ENCODE measurements at places on chromosomes 2 and 18.

DNA sequence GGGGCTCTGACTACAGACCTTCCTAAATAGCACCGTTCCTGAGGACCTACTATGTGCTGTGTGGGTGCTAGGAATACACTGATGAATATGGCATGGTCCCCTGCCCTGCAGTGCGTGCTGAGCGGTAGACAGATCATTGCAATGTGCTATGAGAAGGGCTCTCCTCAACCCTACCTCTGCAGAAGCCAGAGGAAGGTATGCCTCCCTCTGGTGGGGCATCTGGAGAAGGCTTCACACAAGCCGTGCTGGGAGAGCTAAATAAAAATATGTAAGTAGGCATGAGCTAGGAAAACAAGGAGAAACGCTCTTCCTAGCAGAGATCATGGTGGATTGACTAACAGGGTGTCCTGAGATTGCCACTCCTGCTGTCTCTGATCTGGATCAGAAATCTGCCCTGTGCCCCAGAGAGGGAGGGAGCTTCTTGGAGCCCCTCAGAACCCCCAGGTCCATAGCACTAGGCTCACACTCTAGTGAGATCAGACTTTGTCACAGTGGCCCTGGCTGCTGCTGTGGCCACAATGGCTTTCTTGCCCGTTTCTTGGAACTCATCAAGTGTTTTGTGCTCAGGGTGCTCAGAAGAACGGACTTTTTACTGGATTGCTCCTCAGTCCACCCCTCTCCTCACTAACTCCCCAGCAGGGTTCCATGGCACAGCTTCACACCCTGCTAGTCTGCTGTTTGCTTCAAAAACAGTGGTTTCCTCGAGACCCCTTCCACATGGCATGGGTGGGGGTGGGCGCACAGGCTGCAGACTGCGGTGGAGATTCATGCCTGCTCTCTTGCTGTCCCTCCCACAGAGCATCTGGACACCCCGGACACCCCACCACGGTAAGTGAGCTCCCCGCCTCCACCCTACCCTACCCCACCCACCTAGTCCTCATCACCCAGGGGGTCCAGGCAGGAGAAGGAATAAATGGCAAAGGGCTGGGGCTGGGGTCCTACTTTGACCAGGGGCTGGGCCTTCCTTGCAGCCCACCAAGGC lies 14.2 kb downstream of the SIGLEC15 start:
- DNase-seq = no peak
- no peaks in the 10 kb centered on the region for H3K36me3 ChIP-seq
- H3K27ac ChIP-seq = no peak overlapping the region
- H3K4me3 ChIP-seq = no peak overlapping the region
- peaks cover 15% of the 10 kb centered on the region for H3K4me1 ChIP-seq
- H3K27me3 ChIP-seq = peaks cover 15% of the 10 kb centered on the region

- H3K4me3 ChIP-seq = no peak overlapping the region
- no peak overlapping the region for H3K27ac ChIP-seq
- H3K36me3 ChIP-seq = peaks cover 63% of the 10 kb centered on the region
- H3K27me3 ChIP-seq = no peaks in the 10 kb centered on the region
Observed at GRCh38 chr2:181526014-181526413, 68.8 kb downstream of the ITGA4 start.

DNA sequence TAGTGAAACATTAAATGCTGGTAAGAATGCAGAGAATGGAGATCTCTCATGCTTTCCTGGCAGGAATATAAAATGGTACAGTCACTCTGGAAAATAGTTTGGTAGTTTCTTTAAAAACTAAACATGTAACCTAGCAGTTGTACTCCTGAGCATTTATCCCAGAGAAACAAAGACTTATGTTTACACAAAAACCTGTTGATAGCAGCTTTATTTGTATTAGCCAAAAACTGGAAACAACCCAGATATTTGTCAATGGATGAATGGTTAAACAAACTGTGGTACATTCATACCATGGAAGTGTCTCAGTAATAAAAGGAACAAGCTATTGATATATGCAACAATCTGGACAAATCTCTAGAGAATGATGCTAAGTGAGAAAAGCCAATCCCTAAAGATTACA lies 81.7 kb upstream of the CTAGE1 start:
- no peaks in the 10 kb centered on the region for H3K27me3 ChIP-seq
- H3K27ac ChIP-seq = no peak overlapping the region
- no peak overlapping the region for H3K4me3 ChIP-seq
- no peak for DNase-seq
- H3K4me1 ChIP-seq = no peaks in the 10 kb centered on the region
- H3K36me3 ChIP-seq = no peaks in the 10 kb centered on the region

- H3K36me3 ChIP-seq = no peaks in the 10 kb centered on the region
- DNase-seq = no peak
- H3K4me3 ChIP-seq = no peak overlapping the region
- no peaks in the 10 kb centered on the region for H3K27me3 ChIP-seq
- H3K4me1 ChIP-seq = no peaks in the 10 kb centered on the region
- no peak overlapping the region for H3K27ac ChIP-seq
Observed at GRCh38 chr18:12027046-12027445, 45.7 kb downstream of the IMPA2 start.

DNA sequence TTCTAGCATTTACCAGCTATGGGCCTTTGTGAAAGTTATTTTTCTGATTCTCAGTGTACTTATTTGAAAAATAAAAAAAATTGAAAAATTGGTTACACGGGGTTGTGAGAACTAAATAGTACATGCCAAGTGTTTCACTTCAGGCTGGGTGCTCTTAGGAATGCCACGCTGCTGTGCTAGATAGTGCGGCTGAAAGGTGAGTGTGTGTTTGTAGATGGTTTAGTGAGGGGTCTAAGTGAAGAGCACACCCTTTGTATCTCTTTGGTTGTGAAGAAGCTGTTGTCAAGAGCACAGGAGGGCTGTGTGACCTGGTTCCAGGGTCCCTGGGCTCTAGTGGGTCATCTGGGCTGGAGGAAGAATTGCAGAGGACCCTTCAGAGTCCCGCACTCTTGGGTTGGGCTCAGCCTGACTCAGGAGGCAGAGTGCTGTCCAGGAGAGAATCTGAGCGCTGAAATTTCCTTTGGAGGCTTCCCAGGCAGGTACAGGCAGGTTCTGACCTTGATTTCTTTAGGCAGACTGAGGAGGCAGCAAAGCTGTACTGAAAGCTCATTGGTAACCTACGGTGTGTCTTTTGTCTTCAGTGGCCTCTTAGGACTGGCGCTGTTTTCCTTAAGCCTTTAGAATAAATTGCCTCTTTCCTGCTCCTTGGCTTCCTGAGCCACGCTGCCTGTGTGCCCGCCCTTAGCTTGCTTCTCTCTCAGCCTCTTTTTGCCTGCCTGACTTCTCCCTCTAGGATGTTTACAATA lies 44.4 kb downstream of the MAP4K4 start:
- peaks cover 3% of the 10 kb centered on the region for H3K36me3 ChIP-seq
- DNase-seq = no peak
- peak overlapping the region; percentile 22 for H3K4me3 ChIP-seq
- H3K27ac ChIP-seq = peak overlapping the region; percentile 28
- peaks cover 64% of the 10 kb centered on the region for H3K4me1 ChIP-seq
- no peaks in the 10 kb centered on the region for H3K27me3 ChIP-seq

GRCh38 chr2:69469375-69469774 lies 32.1 kb upstream of the NFU1 start:
- H3K4me1 ChIP-seq = no peaks in the 10 kb centered on the region
- no peak overlapping the region for H3K4me3 ChIP-seq
- peaks cover 62% of the 10 kb centered on the region for H3K36me3 ChIP-seq

GRCh38 chr2:54648256-54648655 lies 75.2 kb upstream of the EML6 start:
- H3K27ac ChIP-seq = no peak overlapping the region
- H3K27me3 ChIP-seq = no peaks in the 10 kb centered on the region
- DNase-seq = no peak
- no peaks in the 10 kb centered on the region for H3K4me1 ChIP-seq
- H3K36me3 ChIP-seq = peaks cover 100% of the 10 kb centered on the region
- H3K4me3 ChIP-seq = no peak overlapping the region

GRCh38 chr2:68135448-68136320 lies 22.0 kb upstream of the PNO1 start:
- H3K4me3 ChIP-seq = no peak overlapping the region
- H3K27me3 ChIP-seq = no peaks in the 10 kb centered on the region
- DNase-seq = no peak
- H3K36me3 ChIP-seq = peaks cover 29% of the 10 kb centered on the region
- no peaks in the 10 kb centered on the region for H3K4me1 ChIP-seq
- H3K27ac ChIP-seq = no peak overlapping the region

GRCh38 chr2:231393149-231394131 lies 2.1 kb upstream of the B3GNT7 start:
- no peak overlapping the region for H3K27ac ChIP-seq
- DNase-seq = peak; percentile 47
- H3K36me3 ChIP-seq = no peaks in the 10 kb centered on the region
- H3K27me3 ChIP-seq = no peaks in the 10 kb centered on the region
- no peaks in the 10 kb centered on the region for H3K4me1 ChIP-seq

- no peaks in the 10 kb centered on the region for H3K4me1 ChIP-seq
- H3K27me3 ChIP-seq = no peaks in the 10 kb centered on the region
- no peak for DNase-seq
- H3K4me3 ChIP-seq = no peak overlapping the region
- no peak overlapping the region for H3K27ac ChIP-seq
- no peaks in the 10 kb centered on the region for H3K36me3 ChIP-seq
Observed at GRCh38 chr2:95287336-95287735, 9.8 kb upstream of the KCNIP3 start.

DNA sequence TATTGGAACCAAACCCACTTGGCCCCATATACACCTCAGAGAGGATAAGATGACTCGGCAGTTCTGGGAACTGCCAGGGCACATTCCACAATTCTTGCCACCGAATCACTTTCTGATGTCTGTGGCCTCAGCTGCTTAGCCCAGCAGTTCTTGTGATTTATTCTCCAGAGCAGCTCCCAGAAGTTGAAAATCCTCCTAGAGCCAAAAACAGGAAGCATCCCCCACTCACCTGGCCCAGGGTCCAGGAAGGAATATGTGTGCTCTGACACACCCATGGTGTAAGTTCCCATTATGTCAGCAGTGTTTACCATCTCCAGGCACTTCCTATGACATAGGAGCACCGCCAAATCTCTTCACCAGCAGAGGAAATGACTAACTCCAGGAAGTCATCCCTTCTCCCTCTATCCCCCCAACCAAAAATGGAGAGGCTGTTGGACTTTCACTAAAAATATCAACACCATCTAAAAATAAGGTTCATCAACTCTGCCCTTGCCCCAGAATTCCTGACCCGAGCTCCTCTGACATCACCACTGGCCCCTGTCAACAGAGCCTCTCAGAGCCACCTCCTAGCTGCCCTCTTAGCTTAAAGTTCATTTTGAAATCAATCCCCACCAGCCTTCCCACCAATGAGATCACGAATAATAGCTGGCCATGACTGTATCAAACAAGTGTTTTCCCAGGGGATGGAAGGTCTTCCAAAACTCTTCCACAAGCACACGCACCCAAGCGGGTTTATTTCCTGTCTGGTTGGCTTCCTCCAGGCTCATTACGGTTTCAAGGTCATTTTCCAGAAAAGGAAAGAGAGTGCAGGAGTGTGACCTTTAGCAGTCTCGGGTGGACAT lies 223.1 kb upstream of the PARD3B start:
- H3K27ac ChIP-seq = no peak overlapping the region
- H3K4me3 ChIP-seq = no peak overlapping the region
- no peaks in the 10 kb centered on the region for H3K36me3 ChIP-seq
- no peaks in the 10 kb centered on the region for H3K4me1 ChIP-seq
- peaks cover 5% of the 10 kb centered on the region for H3K27me3 ChIP-seq

DNA sequence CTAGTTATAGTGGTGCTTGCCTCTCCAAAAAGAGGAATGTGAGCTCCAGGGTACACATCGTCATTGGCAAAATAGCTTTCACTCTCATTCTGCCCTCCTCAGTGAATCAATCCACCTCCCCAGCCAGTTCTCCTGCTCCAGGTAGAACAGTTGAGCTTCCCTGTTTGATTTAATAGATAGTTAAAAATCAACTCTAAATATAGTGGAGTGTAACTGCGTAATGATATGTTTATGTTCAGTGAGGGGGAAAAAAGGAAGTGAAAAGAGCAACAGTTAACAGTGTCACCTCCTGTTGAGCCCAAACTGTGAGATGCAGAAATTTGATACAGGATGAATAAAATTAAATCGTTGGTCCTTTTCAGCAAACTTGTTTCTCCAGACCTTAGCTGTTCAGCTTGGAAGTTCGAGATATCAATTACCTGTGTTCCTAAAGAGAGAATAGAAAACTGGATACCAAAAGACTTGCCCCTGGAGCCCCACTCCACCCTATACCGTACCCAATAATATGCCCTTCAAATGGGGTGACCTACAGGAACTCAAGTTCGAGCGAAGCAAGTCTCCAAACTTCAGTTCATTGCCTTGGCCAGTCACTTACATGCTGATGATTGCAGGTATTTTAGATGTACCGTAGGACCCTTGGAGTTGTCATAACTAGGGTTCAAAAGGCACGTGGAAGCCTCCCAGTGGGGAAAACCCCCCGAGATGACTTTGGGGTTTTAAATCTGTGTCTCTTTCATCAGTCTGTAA lies 708.4 kb downstream of the RNF144A start:
- DNase-seq = no peak
- no peaks in the 10 kb centered on the region for H3K36me3 ChIP-seq
- peaks cover 3% of the 10 kb centered on the region for H3K27me3 ChIP-seq

- no peak overlapping the region for H3K27ac ChIP-seq
- H3K4me1 ChIP-seq = no peaks in the 10 kb centered on the region
- no peak for DNase-seq
- no peaks in the 10 kb centered on the region for H3K27me3 ChIP-seq
- no peaks in the 10 kb centered on the region for H3K36me3 ChIP-seq
Observed at GRCh38 chr18:69233465-69234054, 167.1 kb upstream of the DOK6 start.

DNA sequence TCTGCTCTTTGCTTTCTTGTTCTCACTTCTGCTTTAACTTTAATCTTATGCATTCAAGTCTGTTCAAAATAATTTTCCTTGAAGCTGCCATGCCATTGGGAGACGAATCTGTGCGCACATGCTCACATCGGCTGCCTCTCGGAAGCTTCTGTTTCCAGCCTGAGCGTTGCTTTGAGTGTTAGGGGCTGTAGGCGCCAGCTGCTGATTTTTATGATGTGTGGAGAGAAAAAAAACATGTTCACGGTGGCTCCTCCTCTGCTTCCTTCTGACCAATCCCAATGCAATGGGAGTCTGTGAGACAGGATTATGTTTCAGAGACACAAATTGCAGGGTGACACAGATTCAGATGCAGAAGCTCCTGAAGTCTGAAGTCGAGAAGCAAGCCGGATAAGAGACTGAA lies at the start of gene MC4R:
MC4R (minus strand) TSS at position 180 of the 400 bp plus-strand sequence. CDS start 426 bp downstream, outside the sequence.
- H3K27ac ChIP-seq = no peak within 1 kb of the TSS
- no peaks in the 10 kb centered on the region for H3K36me3 ChIP-seq
- no peaks in the 10 kb centered on the region for H3K27me3 ChIP-seq
- H3K4me1 ChIP-seq = no peaks in the 10 kb centered on the region

Measured in CD4-positive, CD25-positive, alpha-beta regulatory T cell (primary cell).